ENCODE measurements at places on chromosomes 6 and 20.

- DNase-seq, result no peak
These were observed 16.8 kb upstream of the CDH22 start for GRCh38 chr20:46324960-46325703.

DNA sequence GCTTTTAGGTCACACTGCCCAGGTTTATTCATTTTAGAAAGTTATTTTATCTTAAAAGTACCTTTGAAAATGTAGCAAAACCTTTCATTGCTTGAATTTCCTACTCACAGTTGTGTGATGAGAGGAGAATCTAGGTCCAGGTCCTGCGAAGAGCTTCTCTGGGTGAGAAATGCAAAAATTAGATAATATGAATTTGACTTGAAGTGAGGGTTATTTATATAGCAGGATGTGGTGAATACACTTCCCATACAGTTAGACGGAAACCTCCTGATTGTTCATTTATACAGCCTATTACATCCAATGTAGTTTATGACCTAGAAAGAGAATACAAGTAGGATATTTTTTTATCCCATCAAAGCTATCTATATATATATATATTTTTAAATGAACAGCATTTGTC is 30.5 kb downstream of the CDKAL1 start:
- DNase-seq, result no peak

DNA sequence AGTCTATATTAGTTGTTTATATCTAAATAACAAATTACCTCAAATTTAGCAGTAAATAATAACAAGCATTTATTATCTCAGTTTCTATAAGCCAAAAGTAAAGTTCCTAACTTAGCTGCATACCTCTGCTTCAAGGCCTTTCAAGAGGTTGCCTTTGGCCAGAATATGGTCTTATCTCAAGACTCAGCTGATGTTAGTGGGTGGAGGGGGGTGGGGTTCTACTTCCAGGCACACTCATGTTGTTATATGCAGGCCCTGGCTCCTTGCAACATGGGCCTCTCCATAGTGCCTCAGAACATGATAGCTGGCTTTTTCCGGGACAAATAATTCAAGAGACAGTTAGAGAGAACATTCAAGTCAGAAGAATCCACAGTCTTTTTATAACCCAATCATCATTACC is 266.0 kb downstream of the ADGRB3 start:
- DNase-seq, result no peak

DNA sequence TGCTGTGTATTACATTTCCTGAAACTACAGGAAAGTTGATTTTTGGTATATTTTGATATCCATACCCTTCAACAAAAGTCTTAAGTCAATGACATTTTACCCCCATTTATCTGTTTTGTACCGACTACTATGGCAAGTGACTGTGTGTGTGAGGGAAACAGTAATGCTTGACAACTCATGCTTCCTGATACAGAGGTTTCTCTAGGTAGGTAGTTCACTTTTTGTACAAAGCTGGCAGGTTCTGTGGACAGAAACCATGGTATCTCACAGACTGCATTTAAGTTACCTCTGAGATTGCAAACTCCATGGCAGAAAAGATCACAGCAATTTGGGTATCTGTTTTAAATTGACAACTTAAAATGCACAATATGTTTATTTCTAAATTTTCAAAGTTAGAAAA is 28.8 kb downstream of the FARS2 start:
- no peak for DNase-seq

DNA sequence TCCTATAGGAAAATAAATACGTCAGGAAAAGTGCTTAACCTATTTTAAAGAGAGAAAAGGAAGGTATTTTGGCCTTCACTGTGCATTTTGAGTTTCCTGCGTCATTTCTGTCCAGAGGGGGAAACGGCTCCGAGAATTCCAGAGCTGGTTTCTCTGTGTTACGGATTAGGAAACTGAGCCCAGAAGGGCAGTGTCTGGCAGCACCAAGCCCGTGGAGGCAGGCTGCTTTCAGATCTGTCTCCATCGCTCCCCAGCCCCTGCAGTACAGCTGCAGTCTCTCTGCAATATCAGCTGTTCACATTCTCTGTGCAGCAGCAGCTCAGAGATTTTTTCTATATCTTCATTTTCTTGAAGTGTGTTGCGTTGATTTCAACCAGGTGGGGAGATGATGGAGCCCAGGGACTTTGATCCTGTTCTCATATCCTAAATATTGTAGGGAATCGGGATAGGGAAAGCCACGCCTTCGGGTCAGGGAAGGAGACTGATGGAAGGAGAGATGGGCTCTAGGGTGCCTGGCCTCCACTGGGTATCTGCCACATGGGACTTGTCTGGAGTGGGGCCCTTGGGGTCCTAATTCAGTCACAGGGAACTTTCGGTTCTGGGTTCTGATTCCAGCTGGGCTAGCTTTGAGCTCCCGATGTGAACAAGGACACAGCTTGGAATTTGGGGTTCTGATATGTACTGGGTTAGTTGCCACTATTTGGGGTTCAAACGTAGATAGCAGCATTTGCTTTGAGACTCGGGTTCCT is 2.8 kb downstream of the ANKRD60 start:
- DNase-seq, result no peak

DNA sequence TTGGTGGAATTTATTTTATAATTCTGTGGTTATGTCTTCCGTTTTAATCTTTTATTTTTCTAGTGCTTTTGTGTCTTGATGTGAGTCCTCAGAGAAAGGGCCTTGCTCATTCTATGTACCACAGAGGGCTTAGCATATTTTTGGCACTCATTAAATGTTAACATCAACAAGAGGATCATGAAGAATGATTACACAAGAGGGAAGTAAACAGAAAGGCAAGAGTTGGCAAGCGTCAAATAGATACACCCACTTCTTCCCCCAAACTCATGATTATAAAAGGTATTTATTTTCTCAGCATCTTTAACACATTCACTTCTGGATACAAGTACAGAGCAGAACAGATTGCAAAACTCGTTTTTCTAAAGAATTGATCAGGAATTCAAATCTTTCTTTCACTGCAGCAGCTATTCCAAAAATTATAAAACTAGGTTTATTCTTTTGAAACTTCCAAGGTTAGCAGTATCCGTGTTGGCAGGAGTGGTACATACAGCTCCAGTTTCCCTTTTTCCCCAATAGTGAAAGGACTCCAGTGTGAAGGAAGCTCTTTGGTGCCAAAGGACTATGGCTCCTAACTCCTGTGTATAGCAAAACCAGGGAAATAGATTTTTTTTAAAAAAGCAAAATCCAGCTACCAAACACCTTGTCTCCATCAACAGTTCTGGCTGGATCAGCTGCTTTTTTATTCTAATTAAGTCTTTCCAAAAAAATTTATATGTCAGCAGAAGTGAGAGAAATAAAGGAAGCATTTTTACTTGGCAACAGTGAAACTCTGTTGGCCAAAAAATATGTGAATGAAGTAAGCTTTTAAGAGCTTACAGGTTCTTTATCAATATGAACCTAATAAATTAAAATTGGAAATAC is 221.9 kb downstream of the ADGRG6 start:
- no peak for DNase-seq

DNA sequence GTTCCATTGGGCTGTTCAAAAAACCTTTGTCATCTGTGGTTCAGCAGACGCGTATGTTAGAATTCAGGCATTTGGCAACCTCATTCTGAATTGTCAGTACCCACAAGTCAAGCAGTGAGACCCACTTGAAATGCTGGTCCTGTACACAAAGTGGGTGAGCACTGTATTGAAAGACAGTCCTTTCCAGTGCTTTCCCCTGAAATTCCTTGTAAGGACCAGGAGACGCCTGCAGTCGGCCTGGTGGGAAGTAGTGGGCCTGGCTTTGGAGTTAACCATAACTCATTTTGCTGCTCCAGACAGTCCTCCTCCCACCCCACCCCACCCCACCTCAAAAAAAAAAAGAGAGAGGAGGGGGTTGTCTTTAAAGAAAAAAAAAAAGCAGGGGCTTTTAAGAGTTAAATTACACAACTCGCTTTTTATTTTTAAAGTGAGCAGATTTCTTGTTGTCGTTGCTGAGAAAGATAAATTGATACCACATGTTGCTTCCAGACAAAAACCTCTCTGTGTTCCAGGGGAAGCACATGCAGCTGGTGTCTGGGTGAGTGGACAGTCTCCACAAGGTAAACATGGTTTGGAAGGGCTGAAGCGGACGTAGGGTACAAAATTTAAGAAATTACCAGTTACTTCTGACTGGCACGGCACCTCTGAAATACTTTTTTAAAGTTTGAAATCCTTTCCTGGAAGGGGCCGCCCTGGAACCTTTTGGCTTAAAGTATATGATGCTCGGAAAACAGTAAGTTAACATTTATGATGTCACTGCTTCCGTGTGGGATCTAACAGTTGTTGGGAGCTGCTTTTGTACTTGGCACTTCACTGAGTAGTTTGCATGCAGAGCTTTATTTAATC is 95.3 kb downstream of the FOXO3 start:
- no peak for DNase-seq

GRCh38 chr6:90082847-90083246 is 188.6 kb downstream of the GJA10 start:
- no peak for DNase-seq

DNA sequence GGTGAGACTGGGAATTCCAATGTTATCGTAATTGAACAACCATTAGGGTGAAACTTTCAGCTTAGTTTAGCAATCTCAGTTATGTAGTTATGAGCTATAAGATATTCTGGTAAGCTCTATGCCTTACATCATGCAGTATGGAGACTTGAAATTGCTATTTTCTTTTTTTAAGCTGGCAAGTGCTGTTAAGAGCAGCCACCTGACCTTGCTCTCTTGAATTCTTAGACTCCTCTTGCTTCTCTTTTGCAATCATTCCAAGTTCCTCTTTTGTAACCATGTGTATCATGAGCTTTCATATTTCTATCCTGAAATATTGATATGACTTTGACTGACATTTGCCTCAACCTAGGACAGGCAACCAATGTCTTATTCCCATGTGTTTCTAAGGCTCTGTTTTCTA is 446.3 kb upstream of the SLC35B3 start:
- no peak for DNase-seq

- DNase-seq, result no peak
These were observed 64.7 kb downstream of the SASH1 start for GRCh38 chr6:148407372-148407771.

GRCh38 chr6:22147921-22148776 is 148.7 kb downstream of the PRL start:
- no peak for DNase-seq

Measured in neuronal stem cell (in vitro differentiated cells).